Naive thymus-derived CD4-positive, alpha-beta T cell (primary cell): ENCODE measurements at places on chromosomes 6 and 20. TPM values are rescaled to one million over a fixed set of nuclear protein-coding genes. Genes with fewer than 3 reads are reported as not detected.

MRAP2 gene
- not detected in 2 replicates for total RNA-seq

- DNase-seq, result no peak
These were observed 5.6 kb upstream of the SLC17A9 start for GRCh38 chr20:62946918-62947317.

DNA sequence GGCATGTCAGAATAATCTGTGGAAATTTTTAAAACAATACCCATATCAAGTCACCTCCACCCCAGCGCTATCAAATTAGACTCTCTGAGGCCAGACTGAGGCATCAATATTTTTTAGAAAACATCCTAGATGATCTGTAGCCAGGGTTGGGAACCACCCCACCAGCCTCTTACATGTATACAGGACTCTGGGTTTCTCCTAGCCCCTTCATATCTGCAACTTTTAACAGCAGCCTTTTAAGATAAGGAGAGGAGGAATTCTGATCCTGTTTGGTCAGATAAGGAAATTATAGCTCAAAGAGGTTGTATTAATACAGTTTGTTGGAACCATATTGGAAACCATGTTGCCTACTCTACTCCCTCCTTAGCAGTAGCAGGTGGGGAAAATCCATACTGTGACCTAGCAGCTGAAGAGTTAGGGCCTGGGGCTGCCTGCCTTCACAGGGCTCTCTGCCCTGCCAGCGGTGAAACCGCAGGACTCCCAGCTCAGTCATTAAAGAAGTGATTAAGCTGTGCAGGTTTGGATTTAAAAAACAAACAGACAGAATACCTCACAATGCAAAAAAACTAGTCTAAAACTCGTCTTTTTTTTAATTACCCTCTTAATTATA, 30.0 kb downstream of the BRPF3 start:
- no peak for DNase-seq

- DNase-seq, result no peak
These were observed 25.4 kb downstream of the CDYL start for GRCh38 chr6:4801491-4802110.

BEND6 gene
- total RNA-seq, result 0.43 TPM in 1 of 2 replicates, not detected in the other

DNA sequence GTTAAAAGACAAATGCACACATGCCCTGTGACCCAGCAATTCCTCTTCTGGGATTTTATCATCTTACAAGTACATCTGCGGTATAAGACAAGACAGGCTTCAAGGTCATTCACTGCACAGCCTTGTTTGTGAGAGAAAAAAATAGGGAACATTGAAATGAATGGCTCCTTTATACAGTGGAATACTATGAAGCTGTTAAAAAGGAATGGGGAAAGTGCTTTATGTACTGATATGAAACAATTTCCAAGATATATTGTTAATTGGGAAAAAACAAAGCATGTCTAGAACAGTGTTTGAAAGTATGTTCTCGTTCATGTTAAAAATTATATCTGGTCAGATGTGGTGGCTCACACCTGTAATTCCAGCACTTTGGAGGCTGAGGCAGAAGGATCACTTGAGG, 25.4 kb downstream of the PDRG1 start:
- DNase-seq, result no peak

DNA sequence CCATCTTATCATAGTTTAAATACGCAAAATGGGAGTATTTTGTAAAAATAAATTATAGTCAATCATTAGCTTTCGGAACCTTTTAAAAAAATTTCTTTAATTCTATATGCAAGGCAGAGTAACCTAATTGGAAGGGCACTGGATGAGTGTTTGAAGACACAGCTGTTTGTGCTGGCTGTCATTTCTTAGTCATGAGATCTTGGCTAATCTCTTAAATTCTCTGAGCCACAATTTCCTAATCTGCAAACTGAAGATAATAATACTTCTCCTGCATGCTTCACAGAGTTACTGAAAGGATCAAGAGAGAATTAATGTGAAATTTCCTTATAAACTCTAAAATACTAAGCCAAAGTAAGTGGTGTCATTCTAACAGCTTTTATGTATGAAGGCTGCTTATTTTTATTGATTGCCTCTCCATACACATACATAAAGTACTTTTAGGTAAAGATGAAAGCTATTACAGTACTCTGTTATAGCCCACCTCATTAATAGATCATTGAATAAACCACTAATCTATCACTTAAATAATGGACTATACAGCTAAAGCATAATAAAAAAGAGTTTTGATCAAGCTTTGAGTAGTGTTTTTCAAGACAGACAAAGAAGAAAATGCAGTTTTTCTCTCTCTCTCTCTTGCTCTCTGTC, 383.7 kb upstream of the IRAK1BP1 start:
- DNase-seq, result no peak

DNA sequence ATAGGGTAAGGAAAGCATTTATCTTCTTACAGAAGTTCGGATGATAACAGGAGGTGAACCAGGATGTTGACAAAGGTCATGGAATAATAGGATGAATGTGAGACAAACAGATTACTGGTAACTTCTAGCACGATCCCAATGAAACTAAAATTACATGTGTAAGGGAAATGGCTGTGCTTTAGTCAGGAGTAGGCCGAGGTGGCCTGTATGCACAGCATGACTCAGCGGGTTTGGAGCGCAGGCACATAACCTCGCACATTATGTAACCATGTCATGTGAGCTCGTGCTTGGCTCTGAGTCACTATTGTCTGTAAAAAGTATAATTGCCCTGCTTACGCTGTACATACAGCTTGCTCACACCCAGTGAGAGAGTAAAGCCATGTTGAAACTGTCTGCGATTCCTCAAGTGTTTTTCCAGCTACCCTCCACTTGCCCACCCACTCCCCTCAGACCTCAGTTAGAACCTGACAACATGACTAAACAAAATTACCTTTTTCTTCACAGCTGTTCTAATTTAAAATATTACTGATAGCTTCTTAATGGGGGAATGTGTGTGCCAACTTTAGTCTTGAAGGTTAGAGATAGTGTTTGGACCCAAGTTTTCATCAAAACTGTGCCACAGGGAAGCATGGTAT, 8.2 kb downstream of the CYB5R4 start:
- DNase-seq, result no peak
